ENCODE measurements at places on chromosomes 11 and 22.

DNA sequence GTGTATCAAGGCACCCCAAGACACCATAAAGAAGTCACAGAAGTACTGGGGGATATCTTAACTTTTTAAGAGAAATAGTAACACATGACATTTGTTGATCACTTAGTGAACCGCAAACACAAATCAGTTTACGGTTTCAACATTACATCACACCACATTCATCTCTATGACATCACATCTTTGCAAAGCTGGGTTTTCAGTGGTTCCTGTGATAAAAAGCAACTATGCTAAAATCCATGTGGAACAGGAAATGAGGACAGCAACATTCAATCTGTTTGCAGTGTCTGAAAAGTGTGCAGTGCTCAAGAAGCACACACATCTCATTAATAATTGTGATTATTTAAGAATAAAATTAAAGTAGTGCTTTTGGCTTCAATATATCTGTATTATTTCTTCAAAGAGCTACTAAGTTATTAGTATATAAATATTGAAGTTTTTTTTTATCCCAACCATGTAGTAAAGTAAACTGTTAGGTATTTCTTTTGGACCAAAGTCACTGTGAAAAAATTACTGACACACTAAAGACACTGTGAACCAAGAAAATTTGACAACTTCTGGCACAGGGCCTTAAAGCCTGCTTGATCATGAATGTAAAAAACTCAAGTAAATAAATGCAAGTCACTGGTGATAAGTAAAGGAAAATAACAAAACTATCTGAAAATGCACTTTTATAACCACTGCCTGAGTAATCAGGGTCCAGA is 156.0 kb upstream of the SOX6 start:
- DNase-seq = no peak

DNA sequence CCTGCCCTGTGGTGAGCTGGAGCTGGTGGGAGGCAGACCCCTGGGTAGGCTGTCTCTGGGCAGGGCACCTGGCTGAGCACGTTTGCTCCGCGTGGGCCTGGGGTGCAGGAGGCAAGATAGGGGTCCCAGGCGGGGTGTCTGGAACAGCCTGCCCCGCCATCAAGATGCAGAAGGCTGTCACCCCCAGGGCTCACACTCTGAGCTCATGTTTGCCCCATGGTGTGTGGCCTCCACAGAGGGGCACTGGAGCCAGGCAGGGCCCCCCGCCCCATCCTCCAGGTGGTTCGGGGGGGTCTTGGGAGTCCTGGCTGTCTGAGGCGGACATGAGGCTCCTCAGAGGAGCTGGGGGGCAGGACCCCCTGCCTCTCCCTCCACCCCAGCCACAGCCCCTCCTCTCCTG is 28.9 kb upstream of the CARS1 start:
- DNase-seq = no peak

DNA sequence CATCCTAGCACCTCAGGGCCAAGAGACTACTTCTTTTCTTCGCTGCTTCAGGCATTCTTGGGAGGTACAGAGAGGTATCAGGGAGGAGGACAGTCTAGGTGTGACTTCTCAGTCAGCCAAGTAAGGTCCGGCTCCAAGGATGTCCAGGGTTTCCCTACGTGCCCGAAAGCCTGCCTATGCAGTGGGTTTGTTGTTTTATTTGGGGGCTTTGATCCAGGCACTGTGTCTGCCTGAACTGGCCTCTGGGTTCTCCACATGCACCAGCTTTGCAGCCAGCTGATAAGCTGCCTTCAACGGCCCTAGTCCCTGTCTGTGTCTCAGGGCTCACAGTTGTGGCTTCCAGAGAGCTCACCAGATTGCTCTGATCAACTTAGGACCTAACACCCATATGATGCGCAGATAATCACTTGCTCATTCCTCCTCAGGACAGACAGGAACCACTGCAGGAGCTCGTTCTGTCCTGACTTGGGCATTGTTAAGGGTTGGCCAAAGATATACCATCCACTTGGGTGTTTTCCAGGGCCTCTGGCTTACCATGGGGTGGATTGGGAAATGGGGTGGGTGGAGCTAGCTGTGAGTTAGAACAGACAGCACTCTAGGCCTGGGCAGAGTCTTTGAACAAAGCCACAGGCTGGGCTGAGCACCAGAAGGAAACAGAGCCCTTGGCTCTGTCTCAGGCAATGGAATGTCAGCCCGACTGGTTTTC is 45.5 kb upstream of the CRYBB3 start:
- no peak for DNase-seq

GRCh38 chr11:120386774-120387371 is 50.7 kb downstream of the ARHGEF12 start:
- DNase-seq = no peak

DNA sequence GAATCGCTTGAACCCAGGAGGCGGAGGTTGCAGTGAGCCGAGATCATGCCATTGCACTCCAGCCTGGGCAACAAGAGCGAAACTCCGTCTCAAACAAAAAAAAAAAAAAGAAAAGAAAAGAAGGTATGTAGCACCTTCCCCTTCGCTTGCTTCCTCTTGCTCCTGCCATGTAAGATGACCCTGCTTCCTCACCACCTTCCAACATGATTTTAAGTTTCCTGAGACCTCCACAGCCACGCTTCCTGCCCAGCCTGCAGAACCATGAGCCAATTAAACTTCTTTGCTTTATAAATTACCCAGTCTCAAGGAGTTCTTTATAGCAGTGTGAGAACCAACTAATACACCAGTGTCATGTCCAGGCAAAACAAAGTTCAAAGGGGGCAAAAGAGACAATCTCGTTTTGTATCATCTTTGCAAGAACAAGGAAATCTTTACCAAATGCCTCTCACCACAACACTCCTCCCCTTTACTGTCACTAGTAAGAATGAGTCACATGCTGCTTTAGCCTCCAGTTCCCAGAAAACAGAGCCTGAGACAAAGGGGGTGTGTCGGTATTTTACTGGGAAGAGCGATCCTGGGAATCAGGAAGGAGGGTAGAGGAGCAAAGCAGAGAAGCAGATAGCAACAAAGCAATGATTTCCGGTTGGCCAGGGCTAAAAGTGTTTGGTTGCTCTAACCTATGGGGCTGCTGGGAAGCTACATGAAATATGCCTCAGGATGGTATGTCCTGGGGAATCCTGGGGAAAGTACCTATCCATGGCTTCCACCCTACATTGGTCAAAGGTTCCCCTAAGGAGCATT is 10.5 kb upstream of the MCHR1 start:
- no peak for DNase-seq

- no peak for DNase-seq
Measured at GRCh38 chr11:73154178-73154577, 12.1 kb upstream of the FCHSD2 start.

DNA sequence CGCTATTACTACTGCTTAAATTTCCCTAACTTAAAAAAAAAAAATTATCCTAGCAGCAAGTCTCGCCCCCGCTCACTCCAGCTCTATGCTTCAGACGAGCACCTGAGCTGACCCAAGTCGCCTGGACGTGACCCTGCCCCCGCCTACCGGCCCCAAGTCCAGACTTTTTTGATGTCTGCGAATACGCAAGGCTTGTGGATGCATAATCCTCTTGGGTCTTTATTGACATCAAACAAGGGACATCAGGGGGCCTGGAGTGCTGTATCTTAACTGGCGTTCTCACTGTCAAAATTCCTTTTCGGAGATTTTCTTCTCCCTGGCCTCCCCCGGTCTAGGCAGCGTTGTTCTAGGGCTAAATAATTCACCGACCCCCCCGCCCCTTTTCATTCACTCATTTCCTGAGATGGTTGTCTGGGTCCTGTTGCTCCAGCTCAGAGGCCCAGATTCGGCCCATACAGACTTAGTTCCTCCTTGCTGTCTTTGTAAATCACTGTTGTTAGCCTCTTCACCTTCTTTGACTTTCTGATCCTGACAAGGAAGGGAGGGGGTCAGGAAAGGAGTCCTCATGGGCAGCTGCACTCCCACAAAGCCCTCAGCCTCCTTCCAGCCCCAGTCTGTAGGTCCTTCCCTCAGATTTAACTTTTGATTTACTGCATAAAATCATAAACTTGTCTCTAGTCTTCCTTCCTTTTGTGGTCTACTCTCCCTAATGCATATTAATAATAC is 601 bp upstream of the LRP4 start:
- no peak for DNase-seq

- DNase-seq = no peak
Measured at GRCh38 chr11:57597461-57597915, at the start of gene SERPING1. SERPING1 (plus strand) TSS chr11:57597685; CDS start chr11:57598271, 586 bp downstream.

DNA sequence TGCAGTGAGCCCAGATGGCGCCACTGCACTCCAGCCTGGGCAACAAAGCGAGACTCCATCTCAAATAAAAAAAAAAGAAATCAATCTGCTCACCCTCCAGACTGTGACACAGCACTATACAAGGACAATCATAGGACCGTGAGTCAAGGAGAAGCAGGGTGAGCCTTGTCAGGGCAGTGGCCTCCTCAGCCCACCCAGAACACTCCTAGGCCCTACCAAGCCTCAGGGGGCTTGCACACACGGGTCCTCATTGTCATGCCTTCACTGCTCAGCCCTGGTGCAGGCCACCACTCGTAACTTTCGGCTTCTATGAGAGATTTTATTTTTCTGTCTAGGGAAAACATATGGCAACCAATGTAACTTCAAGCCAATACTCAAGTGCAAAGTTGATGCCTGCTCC is 35.8 kb downstream of the DGCR2 start:
- DNase-seq = no peak

DNA sequence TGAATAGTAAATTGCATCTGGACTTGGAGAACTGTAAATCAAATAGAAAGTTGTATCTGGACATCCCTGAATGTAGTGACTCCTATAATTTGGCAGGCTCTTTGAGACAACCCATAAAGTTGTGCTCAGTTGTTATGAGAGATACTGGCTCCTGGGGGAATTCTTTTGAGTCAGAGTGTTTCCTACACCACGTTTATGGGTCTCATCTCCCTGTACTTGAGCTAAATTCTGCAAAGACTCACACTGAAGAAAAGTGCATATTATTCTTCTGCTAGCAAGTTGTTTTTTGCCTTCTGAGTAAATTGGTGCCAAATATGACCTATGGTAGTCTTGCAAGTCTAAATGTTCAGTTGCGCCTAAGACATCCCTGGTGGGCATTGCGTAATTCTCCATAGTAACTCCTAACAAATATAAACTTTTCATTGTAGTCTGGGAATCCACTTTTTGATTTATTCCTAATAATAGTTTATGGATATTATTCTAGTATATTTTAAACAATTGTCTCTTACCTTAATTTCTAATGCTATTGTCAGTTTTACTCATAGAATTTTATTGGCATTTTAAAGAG is 5.0 kb downstream of the ZNF215 start:
- no peak for DNase-seq

DNA sequence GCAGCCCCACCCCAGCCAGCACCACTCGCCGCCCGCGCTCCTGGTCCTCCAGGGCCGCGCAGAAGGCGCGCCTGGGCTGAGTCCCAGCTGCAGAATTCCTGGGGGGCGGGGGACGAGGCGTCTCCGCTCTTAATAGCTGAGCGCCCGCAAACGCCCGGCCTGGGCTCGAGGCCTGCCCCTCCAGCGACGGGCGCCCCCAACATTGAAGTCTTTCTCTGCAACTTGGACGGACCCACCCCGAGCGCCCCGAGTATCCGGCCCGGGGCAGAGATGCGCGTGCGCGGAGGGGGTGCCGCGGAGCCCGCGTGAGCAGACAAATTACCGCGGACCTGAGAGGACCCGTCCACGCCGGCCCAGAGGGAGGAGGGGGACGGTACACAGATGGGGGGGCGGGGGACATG is 6.7 kb upstream of the SYT7 start:
- DNase-seq = no peak

DNA sequence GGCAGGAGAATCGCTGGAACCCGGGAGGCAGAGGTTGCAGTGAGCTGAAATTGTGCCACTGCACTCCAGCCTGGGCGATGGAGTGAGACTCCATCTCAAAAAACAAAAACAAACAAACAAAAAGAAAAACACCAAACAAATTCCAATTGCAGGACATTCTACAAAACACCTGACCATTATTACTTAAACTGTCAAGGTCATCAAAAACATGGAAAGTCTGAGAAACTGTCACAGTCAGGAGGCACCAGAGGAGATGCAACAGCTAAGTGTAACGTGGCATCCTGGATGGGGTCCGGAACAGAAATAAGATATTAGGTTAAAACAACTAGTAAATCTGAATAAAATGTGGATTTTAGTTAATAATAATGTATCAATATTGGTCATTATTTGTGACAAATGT is 914 bp upstream of the DNAJB13 start:
- no peak for DNase-seq

- no peak for DNase-seq
Measured at GRCh38 chr11:36724742-36725385, 126.8 kb upstream of the RAG2 start.

- DNase-seq = no peak
Measured at GRCh38 chr22:23033116-23033905, 37.0 kb upstream of the GNAZ start.

DNA sequence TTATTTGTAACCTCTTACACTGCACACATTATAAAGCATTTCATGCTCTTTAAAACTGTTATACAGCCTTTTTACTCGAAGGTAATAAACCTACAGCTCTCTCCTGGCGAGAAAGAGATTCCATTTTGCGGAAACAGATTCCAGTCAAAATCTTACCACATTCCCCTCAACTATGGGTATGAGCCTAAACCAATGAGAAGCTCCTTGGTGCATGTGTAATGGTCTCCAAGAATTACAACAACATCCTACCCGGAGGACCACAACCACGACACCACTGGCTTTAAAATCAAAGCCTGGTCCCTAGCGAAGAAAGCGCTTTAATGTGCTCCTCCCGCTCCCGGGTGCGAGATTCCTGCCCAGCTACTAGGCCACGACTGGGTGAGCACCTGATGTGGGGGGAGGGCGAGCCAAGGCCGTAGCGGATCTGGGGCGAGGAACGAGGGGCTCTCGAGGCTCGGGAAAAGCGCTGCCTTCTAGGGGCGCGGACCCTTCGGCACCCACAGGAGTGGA is 821 bp downstream of the CELF1 start:
- DNase-seq = no peak

GRCh38 chr11:101014600-101015285 is 114.9 kb downstream of the PGR start:
- DNase-seq = no peak

GRCh38 chr22:46881373-46882118 is 119.1 kb downstream of the TBC1D22A start:
- no peak for DNase-seq

DNA sequence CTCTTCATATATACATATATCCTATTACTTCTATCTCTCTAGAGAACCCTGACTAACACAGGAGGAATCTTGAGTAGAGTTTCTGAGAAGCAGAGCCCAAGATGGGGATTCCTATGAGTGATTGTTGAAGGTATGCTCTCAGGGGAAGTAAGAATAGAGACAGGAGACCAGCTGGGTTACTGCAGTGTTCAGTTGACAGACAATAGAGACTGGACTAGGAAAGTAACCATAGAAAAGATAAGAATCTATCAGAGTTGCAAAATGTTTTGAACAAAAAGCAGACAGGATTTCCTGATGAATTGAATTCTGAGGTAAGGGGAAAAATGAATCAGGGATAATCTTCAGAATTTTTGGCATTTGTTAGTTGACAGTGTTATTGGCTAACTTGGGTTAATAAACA is 54.4 kb downstream of the SLC17A6 start:
- no peak for DNase-seq

DNA sequence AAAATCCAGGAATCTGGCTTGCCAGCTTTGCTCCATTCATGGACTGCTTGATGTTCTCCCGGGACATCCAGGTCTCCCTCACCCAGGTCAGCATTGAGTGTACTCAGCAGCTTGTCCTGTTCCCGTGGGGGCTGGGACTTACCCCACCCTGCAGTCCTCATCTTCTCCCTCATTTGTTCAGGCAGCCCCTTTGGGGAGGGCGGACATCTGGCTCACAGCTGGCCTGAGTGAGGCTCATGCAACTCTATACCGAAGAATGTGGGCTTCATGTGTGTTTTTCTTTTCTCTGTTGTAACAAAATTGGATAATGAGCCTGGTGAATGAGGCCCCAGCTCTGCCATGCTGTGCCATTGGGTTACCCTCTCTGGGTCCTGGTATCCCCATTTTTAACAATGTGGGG is 227.7 kb upstream of the TENM4 start:
- no peak for DNase-seq
